ENCODE measurements at places on chromosomes 1 and 21.

- DNase-seq: no peak
These were observed 27.2 kb downstream of the DBT start for GRCh38 chr1:100222428-100222827.

DNA sequence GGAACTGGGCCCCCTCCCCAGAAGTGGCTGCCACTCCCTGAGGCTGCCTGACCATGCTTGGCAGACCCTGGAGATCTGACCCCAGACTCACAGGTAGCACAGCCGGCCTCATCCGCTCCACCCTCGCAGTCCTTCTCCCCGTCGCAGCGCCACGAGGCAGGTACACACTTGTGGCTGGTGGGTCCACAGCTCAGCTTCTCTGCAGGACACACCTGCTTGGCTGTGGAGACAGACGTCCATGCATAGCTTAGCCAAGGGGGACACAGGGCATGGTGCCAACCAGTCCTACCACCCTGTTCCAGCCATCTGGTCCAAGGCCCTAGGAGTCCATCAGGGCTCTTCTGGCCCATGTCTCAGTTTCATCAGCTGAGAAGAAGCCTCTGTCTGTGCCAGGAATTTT is 42.2 kb upstream of the MAGOH start:
- DNase-seq: no peak

DNA sequence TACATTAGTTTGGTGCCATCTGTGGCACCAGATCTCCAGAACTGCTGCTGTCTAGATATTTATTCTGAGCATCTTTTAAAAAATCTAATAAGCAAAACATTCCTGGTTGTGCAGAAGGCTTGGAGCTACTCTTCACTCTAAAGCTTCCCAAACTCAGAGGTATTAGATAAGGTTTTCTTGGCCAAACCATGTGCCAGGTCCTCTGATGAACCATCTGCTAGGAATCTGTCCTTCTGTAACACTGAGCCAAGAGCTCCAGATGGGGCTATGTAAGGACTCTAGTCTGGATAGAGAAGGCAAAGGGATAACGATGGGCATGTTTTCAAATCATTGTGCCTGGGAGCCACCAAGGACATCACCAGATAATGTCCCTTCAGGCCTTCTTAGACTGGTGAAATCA is 410.6 kb downstream of the NTNG1 start:
- no peak for DNase-seq

DNA sequence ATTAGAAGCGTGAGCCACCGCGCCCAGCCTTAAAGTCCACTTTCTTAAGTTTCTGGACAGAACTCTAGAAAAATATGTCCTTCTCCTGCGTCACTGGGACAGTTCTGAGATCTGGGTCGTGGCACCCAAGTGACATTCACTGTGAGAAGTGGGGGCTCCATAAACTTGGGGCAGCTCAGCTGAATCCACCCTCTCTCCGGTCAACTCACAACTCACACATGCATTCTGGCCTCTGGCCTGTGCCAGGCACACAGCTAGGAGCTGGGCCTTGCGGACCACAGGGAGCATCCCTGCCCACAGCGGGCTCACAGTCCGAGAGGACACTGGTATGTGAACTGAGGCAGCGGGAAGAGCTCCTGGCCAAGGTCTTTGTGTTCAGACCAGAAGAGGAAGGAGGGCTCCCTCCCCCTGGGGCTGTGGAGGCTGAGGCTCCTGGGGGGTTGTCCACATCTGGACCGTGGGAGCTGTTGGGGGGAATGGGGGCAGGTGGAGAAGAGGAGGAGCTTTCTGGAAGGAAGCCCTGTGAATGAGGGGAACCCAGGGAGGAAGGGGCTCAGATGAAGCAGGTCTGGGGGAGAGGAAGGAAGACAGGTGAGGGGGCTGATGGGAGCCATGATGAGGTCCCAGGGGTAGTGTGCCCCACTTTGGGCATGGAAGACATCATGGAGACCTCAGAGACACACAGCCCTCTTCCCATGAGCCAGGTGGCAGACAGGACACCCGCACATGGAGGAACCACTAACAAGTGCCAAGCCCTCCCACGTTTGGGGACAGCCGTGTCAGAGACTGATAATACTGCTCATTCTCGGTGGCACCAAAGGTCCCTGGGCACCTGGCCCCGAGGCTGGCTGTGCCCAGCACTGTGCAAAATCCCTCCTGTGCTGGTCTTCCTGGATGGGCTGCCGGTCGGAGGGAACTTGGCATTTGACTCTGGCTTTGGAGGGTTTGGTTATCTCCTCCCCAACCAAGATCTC is 191.0 kb upstream of the VAMP3 start:
- DNase-seq: no peak

DNA sequence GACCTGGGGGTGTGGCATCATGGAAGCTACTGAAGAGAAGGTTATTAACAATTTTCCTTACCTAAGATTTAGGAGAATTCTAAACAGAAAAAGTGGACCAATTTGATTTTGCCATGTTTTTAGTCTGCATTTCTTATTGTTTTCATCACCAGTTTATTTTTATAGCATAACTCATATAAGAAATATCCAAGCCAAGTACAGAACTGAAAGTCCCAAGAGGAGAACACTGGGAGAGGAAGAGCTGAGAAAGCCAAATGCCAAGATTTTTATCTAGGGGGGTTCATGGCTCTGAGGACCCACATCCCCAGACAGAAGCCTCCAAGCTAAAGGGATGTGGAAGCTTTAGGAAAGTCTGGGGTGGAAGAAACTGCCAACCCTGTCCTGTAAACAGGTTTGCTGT is 109.4 kb upstream of the DUSP10 start:
- DNase-seq: no peak

DNA sequence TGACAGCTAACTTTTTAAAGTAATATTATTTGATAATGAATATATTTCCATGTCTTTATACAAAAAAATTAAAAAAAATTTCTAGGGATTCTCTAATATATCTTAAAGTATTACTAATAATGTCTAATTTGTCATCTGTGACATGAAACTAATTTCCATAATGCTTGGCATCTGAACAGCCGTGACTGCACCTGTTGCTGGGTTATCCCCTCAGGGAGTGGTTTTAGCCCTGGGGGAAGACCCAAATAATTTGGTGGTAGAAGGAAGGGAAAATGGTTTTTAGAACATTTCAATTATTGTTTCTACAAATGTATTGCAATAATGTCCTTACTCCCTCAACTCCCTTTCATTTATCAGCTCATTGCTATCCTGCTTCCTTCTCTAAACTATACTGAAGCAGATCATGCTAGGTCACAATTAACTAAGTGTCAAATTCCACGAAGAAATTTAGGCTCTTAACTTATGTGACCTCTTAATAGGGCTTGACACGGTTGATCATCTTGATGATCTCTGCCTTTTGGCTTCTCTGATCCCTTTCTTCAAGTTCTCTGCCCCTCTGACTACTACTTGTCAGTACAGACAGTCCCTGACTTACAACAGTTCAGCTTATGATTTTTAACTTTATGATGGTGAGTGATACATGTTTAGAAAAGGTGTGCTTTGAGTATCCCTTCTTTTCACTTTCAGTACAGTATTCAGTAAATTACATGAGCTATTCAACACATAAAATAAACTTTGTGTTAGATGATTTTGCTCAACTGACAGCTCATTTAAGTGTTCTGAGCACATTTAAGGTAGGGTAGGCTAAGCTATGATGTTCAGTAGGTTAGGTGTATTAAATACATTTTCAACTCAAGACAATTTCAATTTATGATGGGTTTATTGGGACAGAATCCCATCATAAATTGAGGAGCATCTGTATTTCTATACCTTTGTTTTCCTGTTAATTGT is 26.4 kb upstream of the DPH5 start:
- no peak for DNase-seq

- no peak for DNase-seq
These were observed 22.5 kb downstream of the PKP1 start for GRCh38 chr1:201305815-201306214.

- no peak for DNase-seq
These were observed 194.8 kb downstream of the NFIA start for GRCh38 chr1:61277121-61277690.

- no peak for DNase-seq
These were observed 226.7 kb downstream of the KCNT2 start for GRCh38 chr1:196381544-196381943.

- DNase-seq: no peak
These were observed 21.8 kb downstream of the SLC1A7 start for GRCh38 chr1:53120659-53121058.

DNA sequence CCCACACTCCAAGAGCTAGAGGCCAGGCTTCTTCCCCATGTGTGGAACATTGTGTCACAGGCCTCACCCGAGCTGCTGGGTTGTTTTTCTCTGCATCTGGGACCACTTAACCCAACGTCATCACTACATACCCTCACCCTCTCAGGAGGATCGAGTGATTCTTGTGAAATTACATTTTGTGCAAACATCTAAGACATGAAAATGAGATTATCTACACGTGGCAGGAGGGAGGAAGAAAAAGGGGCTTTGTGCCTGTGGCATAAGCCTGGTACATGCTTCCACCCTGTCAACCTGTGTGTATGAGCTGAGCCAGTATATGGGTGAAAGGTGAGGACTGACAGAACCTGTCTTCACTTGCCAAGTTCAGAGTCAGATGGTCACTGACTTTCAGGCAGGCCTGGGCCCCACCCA is 1.6 kb downstream of the CPT2 start:
- DNase-seq: no peak

DNA sequence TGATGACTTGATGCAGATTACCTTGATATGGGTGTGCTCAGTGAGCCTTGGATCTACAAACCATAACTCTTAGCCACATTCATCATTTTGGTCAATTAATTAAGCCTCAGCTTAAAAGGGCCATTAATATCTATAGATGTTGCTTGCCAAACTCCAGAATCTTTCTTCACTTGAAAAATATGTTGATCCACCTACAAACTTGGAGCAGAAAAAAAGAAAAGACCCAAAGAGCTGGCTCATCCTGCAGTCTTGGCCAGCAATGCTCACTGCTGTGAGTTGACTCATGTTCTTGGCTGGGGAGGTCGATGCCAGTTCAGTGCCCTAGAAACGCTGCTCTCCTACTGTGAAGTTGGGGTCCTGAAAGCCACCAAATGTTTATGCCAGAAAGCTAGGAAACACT is 75.4 kb downstream of the DPT start:
- DNase-seq: no peak

GRCh38 chr1:21060523-21060922 is 116.2 kb downstream of the EIF4G3 start:
- DNase-seq: no peak

- DNase-seq: no peak
These were observed 525.5 kb downstream of the MATN1 start for GRCh38 chr1:30197639-30198450.

- no peak for DNase-seq
These were observed 54.2 kb downstream of the SYT2 start for GRCh38 chr1:202656057-202656456.

DNA sequence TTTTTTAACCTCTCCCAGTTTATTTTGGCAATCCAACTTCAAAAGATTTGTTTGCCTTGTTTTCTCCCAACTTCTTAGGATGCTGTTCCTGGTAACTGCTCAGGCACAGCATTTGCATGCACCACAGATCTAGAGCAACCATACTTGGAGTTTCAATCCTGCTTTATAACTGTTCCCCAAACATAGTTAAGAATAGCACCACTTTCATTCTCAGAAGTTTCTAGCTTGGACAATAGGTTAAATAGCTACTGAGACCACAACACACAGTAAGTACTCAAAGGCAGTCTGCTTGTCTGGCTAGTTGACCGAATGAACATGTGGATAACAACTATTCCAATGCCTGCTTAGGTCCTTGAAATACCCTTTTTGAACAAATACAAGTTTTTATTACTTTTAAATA is 76.8 kb downstream of the FOXJ3 start:
- DNase-seq: no peak

Measured in activated T-cell treated with anti-CD3 and anti-CD28 coated beads, Interleukin-2, amount 50 U/mL, for 48 hours (primary cell).